ENCODE measurements at places on chromosomes 4 and X.

- no peak for DNase-seq
Observed at GRCh38 chrX:63418211-63418610, 67.1 kb upstream of the SPIN4 start.

DNA sequence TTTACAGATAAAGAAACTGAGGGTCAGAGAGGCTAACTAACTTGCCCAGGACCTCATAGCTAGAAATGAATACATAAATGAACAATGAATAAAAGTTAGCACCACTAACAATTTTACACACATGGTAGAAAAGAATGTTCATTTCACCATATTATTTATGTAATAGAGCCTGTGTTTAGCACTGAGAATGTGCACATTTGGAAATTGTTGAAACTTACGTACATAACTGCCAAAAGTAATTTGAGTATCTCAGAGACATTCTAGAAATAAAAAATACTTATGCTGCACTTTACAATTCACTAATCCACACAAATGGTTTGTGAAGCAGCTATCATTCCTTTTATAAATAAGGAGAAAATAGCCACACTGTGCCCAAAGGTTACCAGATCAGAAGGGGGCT lies 9.9 kb downstream of the CASK start:
- no peak for DNase-seq

DNA sequence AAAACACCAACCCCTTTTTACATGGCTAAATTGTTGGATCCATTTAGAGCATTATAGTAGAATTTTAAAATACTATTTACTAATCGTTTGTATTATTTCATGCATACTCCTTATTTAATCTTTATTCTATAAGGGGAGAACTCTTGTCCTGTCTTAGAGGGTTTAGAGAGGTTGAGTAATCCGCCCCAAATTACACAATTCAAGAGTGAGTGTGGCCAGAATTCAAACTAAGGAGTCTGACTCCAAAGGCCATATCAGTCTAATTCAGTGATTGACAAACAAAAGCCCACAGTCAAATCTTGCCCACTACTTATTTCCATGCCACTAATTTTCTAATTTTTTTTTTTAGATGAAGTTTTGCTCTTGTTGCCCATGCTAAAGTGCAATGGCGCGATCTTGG lies 33.7 kb upstream of the NEIL3 start:
- no peak for DNase-seq

DNA sequence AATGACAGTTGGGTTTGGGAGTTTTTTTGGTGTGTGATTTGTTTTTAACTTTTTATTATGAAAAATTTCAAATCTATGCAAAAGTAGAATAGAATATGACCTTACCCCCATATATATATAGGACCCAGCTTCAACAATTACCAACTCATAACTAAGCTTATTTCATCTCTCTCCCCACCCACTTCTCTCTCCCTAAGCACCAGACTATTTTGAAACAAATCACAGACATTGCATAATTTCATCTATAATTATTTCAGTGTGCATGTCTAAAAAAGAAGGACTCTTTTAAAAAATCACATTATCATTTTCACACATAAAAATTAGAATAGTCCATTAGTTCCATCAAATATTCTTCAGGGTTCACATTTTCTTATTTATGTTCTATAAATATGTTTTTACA lies 28.3 kb upstream of the NKX6-1 start:
- no peak for DNase-seq

DNA sequence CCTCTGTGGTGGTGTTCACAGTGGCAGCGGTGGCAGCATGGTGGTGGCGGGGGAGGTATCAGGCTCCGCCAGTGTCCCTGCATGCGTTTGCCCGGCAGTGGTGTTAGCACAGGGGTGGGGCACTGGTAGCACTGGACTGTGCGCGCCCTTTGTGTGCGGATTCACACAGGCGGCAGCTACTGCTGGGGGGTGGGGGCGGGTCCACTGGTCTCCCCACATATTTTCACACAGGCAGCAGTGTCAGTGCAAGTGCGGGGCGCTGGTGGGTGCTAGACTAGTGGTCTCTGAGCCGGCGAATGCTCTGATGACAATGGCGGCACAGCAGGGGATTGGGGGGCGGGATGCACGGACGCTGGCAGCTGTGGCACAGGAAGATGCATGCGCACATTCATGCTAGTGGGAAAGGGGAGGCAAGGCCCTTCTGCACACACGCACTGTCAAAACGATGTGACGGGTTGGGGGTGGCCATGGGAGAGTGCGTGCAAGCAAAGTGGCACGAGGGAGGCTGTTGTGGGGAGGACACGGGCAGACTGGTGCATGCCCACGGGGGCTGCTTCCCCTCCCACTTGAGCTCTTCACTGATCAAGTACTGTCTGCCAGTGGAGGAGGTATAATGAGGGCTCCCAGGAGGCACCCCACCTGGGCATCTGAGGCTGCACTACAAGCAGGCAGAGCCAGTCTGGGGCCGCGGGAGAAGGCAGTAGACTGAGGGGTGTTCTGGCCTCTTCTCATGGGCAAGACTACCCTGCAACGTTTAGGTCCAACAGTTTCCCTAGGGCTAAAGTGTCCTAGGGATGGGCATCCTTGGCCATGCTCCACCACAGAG lies 53.0 kb downstream of the POF1B start:
- no peak for DNase-seq

DNA sequence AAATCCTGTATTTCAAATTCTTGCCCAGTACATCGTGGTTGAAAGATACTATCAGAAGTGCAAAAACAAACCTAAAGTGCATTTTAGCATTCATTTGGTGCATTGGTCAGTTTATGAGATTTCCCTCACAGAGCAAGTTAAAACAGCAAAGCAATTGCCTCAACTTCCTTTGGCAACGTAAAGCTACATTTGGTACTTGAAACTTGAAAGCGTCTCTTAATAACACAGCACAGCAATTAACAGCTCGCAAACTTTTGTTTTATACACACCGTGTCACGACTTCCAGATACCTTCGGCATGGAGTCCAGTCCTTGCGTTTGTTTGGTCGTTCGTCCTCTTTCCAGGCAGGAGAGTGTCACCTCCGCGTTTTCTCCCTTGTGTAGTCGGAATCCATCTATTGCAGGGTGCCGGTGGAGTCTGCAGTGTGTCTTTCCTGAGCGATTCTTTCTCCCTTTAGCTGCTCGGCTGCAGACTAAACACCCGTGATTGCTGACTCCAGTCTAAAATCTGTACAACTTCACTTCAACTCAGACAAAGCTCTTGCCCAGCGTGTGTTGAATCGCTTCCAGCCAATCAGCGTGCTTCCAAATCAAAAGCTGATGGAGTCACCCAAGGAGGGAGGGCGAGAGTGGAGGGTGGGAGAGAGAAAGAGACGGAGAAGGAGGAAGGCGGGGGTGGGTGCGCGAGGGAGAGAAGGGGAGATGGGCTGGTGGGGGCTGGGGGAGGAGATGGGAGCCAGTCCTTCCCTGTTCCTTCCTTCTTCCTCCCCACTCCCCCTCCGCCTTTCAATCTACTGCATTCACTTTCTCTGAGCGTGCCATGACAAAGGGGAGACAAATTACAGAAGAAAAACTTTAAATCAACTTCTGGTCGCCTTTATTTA lies at the start of gene PCDH18:
Gene PCDH18, minus strand, starts transcription at position 509 of the 883 bp plus-strand sequence. Its CDS starts 406 bp downstream, at position 103.
- no peak for DNase-seq

- DNase-seq = no peak
Observed at GRCh38 chr4:45442466-45442865, 681.4 kb downstream of the GABRG1 start.

DNA sequence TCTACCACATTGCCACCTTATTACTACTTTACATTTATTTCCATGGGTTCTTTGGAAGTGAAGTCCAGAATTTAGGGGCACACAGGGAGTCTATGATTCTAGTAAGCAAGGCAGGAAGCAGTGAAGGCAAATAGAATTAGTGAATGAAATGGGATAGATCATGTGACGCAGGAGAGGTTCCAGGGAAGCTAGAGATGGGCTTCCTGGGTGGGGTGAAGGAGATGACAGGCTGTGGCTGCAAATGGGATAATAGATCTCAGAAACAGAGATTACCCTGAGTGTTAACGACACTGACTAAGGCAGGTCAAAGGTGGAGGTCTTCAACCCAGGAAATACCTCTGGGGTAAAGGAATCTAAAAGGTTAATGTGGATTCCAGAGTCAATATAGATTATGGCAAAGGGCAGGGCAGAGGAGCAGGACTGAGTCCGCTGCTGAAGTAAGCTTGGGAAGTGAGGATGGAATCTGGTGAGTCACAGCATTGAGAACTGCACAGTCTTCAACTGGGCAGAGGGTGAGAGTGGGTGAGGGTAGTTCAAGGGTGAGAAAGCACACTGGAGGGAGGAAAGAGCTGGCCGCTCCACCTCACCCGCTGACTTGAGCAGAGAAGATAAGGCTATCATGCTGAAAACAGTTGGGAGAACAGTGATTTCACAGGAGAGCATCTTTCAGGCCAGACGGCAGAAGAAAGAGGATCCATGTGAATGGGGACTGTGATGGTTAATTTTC lies 70.8 kb downstream of the ANXA3 start:
- DNase-seq = no peak

Measured in HuH-7.5 (cell line).